Astrocyte (in vitro differentiated cells and primary cell): ENCODE measurements at places on chromosomes 1 and 21.

GRCh38 chr1:11777658-11778322 lies 15.8 kb downstream of the C1orf167 start:
- no peaks in the 10 kb centered on the region for H3K27me3 ChIP-seq
- H3K4me3 ChIP-seq = no peak overlapping the region
- H3K27ac ChIP-seq = no peak overlapping the region
- DNase-seq = no peak

DNA sequence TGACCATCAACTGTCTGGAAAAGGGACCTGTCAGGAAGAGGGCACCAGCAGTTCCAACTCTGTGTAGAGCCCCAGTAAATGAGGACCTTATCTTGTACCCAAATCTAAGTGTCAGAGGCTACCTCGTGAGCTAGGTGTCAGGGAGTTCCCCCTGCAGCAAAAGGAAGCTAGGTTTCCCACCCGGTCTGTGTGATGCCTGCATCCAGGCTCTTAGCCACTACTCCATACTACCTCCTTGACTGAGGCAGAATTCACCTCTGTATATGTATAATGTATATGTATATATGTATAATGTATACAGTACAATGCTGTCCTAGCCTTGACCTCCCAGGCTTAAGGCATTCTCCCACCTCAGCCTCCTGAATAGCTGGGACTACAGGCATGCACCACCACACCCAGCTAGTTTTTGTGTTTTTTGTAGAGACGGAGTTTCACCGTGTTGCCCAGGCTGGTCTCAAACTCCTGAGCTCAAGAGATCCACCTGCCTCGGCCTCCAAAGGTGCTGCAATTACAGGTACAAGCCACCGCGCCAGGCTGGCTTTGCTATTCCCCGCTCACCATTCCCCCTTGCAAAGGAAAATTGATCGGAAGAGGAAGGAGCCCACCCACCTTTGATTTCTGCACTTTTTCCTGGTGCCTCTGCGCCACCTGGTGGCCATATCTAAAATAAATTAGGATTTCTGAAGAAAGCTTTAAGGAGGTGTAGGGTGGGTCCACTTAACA lies 15.7 kb upstream of the LUZP1 start:
- H3K36me3 ChIP-seq = no peaks in the 10 kb centered on the region
- H3K4me1 ChIP-seq = peaks cover 15% of the 10 kb centered on the region

GRCh38 chr1:100759188-100759587 lies 39.6 kb downstream of the VCAM1 start:
- no peak for DNase-seq
- H3K36me3 ChIP-seq = no peaks in the 10 kb centered on the region

DNA sequence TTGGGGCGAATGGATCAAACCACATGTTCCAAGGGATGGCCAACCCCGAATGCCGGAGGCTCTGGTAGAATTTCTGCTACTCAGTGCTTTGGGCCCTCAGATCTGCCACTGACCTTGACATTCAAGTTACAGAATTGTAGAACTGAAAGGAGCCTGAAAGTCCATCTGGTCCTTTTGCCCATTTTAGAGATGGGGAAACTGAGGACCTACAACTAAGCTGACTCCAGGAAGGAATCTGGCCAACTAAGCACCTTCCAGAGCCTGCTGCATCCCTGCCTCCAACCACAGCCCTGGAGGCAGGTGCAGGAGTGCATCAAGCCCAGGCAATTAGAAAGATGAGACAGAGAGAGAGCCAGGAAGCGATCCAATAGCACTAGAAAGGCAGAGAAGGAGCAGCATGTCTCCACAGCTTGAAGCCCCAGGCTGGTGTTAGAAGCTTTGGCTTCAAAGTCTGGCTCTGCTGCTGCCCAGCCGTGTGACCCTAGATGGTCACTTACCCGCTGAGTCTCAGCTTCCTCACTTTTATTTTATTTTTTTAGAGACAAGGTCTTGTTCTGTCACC lies 1.3 kb upstream of the CTRC start:
- DNase-seq = no peak
- no peak overlapping the region for H3K4me3 ChIP-seq
- H3K4me1 ChIP-seq = no peaks in the 10 kb centered on the region

DNA sequence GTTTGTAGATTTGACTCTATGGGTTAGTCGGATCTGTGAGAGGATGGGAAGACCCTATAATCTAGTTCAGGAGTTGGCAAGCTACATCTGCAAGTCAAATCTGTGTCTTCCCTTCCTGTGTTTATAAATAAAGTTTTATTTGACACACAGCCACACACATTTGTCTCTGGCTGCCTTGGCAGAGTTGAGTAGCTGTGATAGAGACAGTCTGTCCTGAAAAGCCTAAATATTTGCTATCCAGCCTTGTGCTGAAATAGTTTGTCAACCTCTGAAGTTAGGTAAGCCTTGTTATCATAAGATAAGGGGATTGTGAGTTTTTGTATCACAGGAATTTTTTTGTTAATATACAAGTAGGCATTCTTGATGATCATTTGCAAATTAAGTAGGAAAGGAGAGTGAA lies 136.8 kb downstream of the NOS1AP start:
- DNase-seq = no peak
- no peak overlapping the region for H3K27ac ChIP-seq
- no peaks in the 10 kb centered on the region for H3K27me3 ChIP-seq
- no peaks in the 10 kb centered on the region for H3K36me3 ChIP-seq

DNA sequence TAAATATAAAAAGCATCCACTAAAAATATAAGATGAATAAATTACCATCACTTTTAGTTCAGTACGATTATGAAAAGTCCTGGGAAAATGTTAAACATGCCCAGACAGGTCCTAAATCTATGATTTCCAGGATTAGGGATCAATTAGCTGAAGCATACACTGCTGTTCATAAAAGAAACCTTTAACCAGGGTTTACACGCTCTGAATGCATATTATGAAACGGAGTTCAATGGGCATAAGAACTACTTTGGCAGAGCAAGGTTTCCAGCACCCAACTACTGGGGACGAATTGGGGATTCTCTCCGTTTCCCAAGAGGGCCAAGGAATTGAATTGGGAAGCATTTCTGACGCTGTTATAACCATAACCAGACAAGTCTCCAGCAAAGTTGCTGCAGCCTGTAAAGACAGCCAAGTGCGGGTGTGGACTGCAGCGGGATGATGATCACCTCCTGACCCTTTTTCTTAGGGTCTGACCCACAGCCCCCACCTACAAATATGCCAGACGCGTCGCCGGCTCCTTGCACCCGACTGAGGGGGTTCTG lies 1.6 kb downstream of the SLC30A1 start:
- no peak for DNase-seq
- H3K4me3 ChIP-seq = peak overlapping the region; percentile 86
- peak overlapping the region; percentile 87 for H3K27ac ChIP-seq

DNA sequence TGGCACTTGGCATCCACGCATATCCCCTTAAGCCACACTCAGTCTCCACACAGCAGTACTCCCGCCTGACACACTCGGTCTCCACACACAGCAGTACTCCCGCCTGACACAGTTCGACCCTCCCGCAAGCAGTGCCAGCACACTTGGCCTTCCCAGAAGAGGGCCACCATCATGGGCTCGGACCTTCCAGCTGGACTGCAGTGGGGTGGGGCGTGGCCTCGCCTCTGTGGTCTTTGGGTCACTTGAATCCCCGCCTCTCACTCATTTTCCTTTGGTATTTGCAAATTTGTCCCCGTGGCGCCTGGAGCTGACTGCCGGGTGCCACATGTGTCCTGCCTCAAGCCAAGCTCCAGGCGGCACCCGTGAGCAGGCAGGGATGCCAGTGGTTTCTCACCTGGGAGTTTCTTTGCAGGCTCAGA lies 63.7 kb downstream of the FAAP20 start:
- H3K4me1 ChIP-seq = peaks cover 25% of the 10 kb centered on the region
- no peak overlapping the region for H3K4me3 ChIP-seq
- H3K27ac ChIP-seq = no peak overlapping the region
- H3K36me3 ChIP-seq = no peaks in the 10 kb centered on the region
- no peaks in the 10 kb centered on the region for H3K27me3 ChIP-seq
- no peak for DNase-seq

- DNase-seq = no peak
- H3K27ac ChIP-seq = no peak overlapping the region
- no peak overlapping the region for H3K4me3 ChIP-seq
- H3K27me3 ChIP-seq = no peaks in the 10 kb centered on the region
Measured at GRCh38 chr1:199007423-199007822, 368.6 kb downstream of the PTPRC start.
